ENCODE measurements at places on chromosomes 11 and 22. TPM values are rescaled to one million over a fixed set of nuclear protein-coding genes. Genes with fewer than 3 reads are reported as not detected.

THRSP gene
- total RNA-seq: not detected

OR51B5 gene
- not detected for total RNA-seq

BIK gene
- 1.6 TPM for total RNA-seq

NUP98 gene
- 62.3 TPM for total RNA-seq

RFPL3 gene
- total RNA-seq: not detected

LYVE1 gene
- 95.2 TPM for total RNA-seq

MUC5AC gene
- 0.35 TPM for total RNA-seq

NPTXR gene
- total RNA-seq: 5.1 TPM

MS4A6E gene
- total RNA-seq: not detected

C11orf86 gene
- total RNA-seq: not detected

PKP3 gene
- 23.1 TPM for total RNA-seq

BLID gene
- 0.62 TPM for total RNA-seq

XNDC1N gene
- total RNA-seq: 9.1 TPM

CALCB gene
- total RNA-seq: not detected

OR56A1 gene
- not detected for total RNA-seq

OR6T1 gene
- total RNA-seq: not detected

OR51E1 gene
- total RNA-seq: not detected

FGF3 gene
- not detected for total RNA-seq

SFI1 gene
- 37.5 TPM for total RNA-seq

TMEM86A gene
- 11.7 TPM for total RNA-seq

TPCN2 gene
- total RNA-seq: 18.2 TPM

MS4A3 gene
- not detected for total RNA-seq

All from lower lobe of right lung (tissue), 2 donors.